ENCODE measurements at places on chromosomes 2 and 18.

DNA sequence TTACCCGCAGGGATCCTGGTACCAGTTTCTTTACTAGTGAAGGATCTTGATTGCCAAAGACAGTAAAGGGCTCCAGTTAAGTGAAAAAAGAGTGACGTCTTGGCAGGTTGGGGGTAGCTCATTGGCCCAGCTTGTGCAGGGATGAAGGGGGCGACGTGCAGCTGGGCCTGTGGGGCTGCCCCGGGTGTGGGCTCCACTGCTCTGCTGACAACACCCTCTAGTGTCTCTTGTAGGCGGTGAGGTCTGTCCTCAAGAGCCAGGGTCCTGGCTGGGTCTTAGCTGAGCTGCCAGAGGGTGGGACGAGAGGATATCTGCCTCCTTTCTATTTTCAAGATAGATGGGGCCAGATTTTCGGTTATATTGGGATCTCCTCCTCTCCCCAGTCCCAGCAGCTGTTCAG is 6.1 kb downstream of the ARHGEF4 start:
- no peak for DNase-seq

DNA sequence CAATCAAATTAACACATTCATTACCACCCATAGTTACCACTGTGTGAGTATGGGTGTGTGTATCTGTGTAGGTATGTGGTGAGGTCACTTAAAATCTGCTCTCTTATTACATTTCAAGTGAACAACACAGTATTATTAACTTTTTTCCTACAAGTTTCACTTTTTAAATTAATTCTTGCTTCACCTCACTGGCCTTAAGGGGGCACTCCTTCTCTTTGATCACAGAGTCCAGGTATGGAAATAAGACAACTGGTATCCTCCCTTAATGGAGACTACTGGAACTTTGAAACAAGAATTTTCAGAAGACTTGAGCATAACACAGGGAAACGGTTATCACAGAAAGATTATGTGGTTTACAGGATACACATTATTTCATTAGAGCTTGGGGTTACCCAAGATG is 255.8 kb downstream of the ASXL3 start:
- no peak for DNase-seq

- DNase-seq: no peak
These were observed 45.8 kb upstream of the ID2 start for GRCh38 chr2:8636041-8636491.

- no peak for DNase-seq
These were observed 72.1 kb downstream of the ASB1 start for GRCh38 chr2:238498691-238499295.

GRCh38 chr2:128178650-128179460 is 87.9 kb downstream of the UGGT1 start:
- peak; percentile 58 for DNase-seq

GRCh38 chr2:45280794-45281193 is 271.5 kb upstream of the SIX2 start:
- no peak for DNase-seq

DNA sequence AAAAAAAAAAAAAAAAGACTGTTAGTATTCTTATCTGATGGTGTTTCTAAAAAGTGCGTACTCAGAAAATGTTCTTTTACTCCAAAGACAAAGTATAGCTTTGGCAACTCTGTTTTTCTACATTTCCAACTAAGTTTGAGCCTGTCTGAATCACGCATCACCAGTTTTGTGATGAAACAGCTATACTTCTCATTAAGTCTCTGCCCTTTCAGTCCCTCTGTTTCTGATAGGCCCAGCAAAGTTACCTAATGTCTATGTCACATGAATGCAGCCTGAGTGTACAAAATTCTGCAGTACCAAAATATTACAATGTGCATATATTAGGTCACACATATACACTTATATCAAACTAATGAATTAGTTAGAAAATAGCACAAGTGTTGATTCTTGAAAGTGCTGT is 22.4 kb downstream of the TWSG1 start:
- DNase-seq: no peak

GRCh38 chr2:6771634-6772611 is 93.8 kb downstream of the CMPK2 start:
- no peak for DNase-seq

GRCh38 chr2:88854528-88854927 is 163.1 kb downstream of the RPIA start:
- DNase-seq: no peak

- no peak for DNase-seq
These were observed 192.6 kb downstream of the IKZF2 start for GRCh38 chr2:212958757-212959295.

DNA sequence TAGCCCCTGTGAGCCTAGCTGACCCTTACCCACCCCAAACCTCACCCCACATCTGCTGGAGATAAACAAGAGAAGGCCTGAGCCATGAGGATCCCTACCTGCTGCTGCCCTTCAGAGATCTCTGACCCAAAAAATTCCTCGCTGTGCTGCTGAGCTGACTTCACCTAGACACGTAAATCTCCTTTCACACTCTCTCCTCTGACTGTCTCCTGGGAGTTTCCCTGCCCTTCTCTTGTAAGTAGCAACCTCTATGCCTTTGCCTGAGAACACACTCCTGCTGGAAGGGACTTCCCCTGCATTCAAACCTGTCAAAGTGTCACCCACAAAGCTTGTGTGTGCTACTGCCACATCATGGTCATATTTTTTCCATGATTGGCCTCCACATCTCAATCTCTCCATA is 134.2 kb upstream of the NOL4 start:
- no peak for DNase-seq

DNA sequence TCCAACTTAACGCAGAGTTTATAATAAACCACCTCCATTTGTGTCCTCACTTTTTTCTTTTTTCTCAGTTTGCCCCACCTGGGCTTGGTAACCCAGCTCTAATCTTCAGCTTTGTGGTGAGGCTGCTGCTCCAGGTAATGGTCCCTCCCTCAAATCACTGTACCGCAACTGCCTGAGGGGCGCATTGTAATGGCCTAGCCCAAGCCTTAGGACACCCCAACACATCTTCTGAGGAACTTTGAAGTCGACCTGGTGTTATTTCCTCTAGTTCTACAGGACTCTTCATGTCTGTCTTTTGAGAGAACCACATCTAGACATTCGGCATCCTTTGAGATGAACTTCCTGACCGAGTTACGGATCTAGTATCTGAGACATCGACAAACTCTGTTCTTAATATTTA is 99.7 kb downstream of the PLEKHM3 start:
- DNase-seq: no peak

GRCh38 chr2:222982010-222982908 is 69.7 kb upstream of the KCNE4 start:
- DNase-seq: no peak

DNA sequence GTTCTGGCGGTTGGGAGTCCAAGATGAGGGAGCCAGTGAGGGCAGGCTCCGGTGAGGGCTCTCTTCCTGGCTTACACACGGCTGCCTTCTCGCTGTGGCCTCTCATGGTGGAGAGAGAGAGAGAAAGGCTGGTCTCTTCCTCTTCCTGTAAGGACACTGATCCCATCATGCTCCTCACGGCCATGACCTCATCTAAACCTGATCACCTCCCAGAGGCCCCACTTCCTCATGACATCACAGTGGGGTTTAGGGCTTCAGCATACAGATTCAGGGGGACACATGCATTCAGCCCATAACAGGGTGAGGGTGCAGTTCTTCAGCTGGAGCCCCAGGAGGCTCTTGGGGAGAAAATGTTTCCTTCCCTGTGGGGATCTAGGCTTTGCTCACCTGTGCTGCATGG is 29.2 kb downstream of the AGAP1 start:
- no peak for DNase-seq

DNA sequence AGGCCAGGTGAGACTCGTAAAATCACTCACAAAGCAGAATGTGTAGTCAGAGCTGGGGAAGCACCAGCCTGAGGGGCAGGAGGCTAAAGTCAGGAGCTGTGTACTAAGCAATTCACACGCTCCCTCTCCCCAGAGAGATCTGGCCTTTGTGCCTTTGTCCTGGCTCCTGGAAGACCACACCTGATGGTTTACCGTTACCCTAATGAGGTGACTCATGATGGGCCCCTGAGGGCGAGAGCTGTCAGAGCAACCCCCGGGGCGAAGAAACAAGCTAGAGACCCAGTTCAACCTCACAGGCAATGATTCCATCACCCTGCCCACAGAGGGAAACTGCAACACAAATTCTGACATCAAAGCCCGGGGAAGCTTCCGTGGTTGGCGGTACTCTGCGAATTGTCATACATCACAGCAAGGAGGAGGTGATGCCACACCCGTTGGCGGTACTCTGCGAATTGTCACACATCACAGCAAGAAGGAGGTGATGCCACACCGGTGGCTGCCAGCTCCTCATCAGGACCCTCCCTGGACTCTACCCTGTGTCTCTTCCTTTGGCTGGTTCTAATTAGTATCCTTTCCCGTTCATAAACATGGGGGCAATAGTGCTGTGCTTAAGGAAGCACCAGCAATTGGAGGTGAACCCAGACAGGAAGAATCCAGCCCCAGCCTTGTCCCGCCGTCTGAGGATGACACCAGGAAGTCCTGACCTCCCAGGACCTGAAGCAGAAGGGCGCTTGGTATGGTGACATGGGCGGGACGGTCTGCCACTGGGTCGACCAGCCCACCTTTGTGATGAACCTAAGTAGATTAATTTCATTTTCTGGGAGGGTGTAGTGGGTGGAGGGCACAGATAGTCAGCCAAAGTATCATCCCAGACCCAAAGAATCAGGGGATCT is 30.5 kb downstream of the B3GNT7 start:
- no peak for DNase-seq

GRCh38 chr2:75560768-75561565 is at the start of gene EVA1A:
TSS of gene EVA1A (minus strand) at chr2:75560939. CDS start at chr2:75518140, 42,799 bp downstream.
- peak; percentile 24 for DNase-seq

GRCh38 chr2:191404568-191404991 is 159.4 kb downstream of the MYO1B start:
- DNase-seq: no peak

DNA sequence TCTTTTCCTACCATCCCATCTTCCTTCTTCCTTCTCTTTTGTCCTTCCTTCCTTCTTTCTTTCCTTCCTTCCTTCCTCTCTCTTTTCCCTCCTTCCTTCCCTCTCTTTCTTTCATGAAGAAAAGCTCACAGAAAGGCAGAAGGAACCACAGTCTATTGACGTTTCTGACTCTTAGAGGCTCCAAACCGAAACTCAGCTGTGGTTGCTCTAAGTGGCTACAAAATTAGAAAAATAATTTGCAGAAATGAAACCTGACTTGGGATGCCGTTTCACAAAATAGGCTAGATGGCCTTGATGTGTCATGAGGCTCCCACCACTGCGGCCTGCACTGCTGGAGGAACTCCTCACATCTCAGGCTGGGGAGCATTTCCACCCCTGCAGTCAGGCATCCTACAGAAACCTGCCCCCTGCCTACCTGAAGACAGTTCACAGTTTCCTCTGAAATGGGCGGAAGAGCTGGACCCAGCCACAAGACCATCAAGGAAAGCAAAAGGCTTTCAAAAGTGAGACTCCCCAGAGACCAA is 165.6 kb downstream of the SMAD7 start:
- peak; percentile 17 for DNase-seq

GRCh38 chr2:151262629-151263028 is 966 bp upstream of the RBM43 start:
- DNase-seq: no peak

GRCh38 chr2:218782528-218782844 is 539 bp downstream of the CYP27A1 start:
- DNase-seq: no peak

DNA sequence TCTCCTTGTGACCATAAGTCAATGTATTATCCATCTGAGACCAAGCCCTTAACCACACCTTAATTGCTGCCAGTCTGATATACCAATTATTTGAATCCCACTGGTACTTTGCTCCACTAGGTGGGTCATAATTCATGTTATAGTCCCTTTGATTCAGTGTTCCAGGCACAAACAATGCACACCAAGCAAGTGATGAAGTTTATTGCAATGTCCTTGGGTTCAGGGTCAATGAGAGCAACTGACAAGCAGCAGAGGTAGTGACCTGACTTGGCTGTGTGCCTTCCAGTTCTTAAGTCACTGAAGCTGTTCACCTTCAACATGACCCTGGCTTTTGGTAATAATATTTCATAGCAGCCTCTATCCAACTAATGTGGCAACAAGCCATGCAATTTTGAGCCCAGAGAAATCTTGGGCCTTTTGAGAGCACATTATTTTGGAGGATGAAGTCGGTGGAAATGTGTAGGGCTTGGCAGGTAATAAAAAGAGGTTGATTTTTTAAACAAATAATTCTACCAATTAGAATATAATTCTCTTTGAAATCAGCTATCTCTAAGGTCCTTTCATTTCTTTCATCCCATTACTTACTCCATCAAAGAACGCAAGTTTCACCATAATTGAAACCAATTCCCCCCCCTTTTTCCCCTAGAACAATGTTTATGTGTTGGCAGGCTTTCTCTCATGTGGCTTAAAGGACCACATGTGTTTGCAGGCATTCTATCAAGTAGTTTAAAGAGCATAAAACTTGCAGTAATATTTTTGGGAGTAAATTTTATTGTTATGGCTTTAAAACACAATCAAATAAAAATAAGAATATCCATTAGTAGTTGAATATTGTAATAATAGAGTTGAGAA is 3.1 kb upstream of the CPO start:
- no peak for DNase-seq

- DNase-seq: no peak
These were observed 44.7 kb downstream of the GYPC start for GRCh38 chr2:126700677-126701076.

DNA sequence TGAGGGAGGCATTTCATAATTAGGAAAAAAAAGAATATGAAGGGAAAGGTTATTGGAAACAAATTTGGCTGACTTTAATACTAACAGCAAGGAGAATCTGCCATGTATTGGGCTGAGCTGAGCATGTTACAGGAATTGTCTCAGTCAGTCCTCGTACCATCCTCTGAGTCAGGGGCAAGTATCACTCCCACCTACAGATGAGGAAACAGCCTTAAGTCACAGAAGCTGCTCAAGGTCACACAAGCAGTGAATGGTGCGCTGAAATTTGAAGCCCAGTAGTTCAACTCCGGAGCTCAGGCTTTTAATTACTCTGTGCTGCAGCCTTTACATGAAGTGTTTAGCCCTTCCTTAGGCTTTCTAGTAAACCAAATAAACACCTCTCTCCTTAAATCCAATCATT is 17.3 kb downstream of the PROKR1 start:
- no peak for DNase-seq

DNA sequence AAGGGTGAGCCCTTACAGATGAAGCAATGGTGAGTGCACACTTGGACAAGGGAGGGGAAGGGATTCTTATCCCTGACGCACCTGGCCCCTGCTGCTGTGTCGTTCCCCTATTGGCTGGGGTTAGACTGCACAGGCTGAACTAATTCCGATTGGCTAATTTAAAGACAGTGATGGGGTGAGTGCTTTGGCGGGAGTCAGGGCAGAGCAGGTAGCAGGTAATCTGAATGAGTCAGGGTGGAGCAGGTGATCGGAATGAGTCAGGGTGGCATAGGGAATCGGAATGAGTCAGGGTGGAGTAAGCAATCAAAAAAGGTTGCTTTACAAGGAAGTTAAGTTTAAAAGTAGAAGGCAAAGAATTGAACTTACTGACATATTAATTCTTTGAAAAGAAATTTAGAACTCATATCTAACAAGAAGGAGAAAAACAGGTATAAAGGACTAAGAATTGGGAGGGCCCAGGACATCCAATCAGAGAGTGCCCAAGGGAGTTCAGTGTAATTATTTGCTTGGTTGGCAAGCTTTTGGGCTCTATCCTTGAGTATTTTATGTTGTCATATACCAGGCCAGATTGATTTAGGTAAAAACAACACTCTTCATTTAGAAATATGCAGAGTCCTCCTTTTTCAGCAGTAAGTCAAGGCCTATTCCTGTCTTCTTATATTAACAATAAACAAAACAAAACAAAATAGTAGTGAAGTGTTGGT is 52.3 kb upstream of the RALBP1 start:
- DNase-seq: no peak
